Hematopoietic multipotent progenitor cell treated with erythropoietin and hydrocortisone succinate and interleukin-3 and kit ligand, for 4 days (in vitro differentiated cells): ENCODE measurements at places on chromosomes 7 and 10.
A peak's percentile ranks its signal among the peaks of the same experiment; 100 is the strongest.

GRCh38 chr7:100247152-100247757, 27.5 kb downstream of the PVRIG start:
- DNase-seq: peak; percentile 70

- no peak for DNase-seq
Measured at GRCh38 chr7:25311346-25311745, 83.1 kb upstream of the NPVF start.

- DNase-seq: no peak
Measured at GRCh38 chr7:101161692-101162471, 3.5 kb downstream of the VGF start.

DNA sequence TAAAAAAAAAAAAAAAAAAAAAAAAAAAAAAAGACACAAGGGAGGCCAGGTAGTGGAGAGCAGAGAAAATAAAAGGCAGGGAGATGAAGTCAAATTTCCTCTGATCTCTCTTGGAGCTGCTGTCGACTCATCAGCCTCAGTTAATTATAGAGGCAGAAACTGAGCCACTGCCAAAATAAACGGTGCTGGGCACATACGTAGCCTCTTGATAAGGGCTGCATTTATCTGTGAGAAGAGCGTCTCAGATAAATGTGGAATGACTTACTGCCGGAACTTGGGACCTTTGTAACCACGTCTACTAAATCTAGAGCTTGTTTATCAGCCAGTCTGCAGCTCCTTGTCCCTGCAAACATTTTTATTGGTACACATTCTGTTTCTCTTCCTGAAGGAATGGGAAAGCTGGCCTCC, 162.3 kb downstream of the BAMBI start:
- DNase-seq: peak; percentile 87

DNA sequence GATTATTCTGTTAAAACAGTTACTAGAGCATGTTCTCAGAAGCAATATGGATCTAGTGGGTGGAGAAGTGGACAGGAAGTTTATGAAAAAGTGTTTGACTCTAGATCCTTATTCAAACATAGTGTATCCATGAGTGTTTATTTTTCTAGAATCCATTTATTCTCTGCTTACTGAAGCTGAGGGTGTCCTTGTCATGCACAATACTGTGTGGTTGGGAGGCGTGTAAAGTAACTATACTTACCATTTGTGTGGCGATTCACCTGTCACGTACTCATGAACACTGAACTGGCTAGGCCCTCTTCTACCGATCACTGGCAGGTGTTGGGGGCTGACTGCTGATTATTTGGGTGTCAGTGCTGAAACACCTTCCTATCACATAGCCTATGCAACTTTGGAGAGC, 74.0 kb downstream of the POU6F2 start:
- no peak for DNase-seq

GRCh38 chr7:137025469-137026175, 157.2 kb downstream of the CHRM2 start:
- no peak for DNase-seq

DNA sequence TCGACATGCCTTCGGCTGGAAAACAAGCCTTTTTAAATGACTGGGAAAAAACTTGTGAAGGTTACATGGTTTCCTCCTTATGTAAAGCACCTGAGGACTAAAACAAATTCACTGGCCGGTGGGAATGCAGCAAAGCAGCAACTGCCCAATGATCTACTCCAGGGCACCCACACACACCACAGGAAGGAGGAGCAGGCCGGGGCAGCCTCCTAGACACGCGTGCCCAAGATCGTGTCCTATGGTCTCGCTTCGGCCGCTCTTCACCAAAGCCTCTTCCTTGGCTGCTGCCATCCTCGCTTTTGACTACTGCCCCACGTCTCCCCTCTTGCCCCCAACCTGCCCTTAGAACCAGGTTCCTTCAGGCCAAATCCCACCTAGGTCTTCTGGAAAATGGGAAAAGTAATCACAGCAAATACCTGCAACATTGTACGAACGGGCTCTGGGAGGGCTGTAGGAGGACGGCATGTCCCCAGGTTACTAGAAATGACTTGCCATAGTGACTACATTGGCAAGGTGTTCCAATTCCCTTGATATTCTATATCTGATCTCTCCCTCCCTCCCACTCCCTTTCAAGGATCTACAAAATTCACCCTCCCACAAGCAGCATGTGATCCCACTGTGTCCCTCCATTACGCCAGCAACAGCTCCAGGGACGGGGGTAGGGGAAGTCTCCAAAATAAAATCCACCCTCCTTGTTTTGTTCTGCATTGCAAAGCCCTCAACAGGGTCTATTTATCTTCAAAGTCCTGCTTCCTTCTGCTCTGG, 84.9 kb downstream of the RNF216 start:
- DNase-seq: no peak

GRCh38 chr7:27560706-27561235, 101.9 kb downstream of the HIBADH start:
- no peak for DNase-seq
